Esophagus (tissue), 2 donors: ENCODE measurements at places on chromosomes 1 and 21. TPM values are rescaled to one million over a fixed set of nuclear protein-coding genes. Genes with fewer than 3 reads are reported as not detected.

PRELP gene
- 27.8 TPM for polyA plus RNA-seq

CATSPERE gene
- polyA plus RNA-seq: 0.14 TPM

CENPL gene
- polyA plus RNA-seq: 2.1 TPM

FCAMR gene
- polyA plus RNA-seq: 0.02 TPM

NUP210L gene
- polyA plus RNA-seq: 0.02 TPM

VWA5B1 gene
- not detected for polyA plus RNA-seq

KIF26B gene
- 0.04 TPM for polyA plus RNA-seq

KRTAP10-8 gene
- polyA plus RNA-seq: not detected

MYBPH gene
- not detected for polyA plus RNA-seq

PTPN22 gene
- 1.5 TPM for polyA plus RNA-seq

ANGPTL1 gene
- 17.5 TPM for polyA plus RNA-seq

CYP4Z1 gene
- polyA plus RNA-seq: 0.73 TPM

FCRLA gene
- 0.29 TPM for polyA plus RNA-seq

FASLG gene
- 0.28 TPM for polyA plus RNA-seq

SPRR1B gene
- polyA plus RNA-seq: 2,433 TPM

MECR gene
- 19.6 TPM for polyA plus RNA-seq
